Gastrocnemius medialis (tissue), 4 donors: ENCODE measurements at places on chromosomes 7 and 10. TPM values are rescaled to one million over a fixed set of nuclear protein-coding genes. Genes with fewer than 3 reads are reported as not detected.

DNA sequence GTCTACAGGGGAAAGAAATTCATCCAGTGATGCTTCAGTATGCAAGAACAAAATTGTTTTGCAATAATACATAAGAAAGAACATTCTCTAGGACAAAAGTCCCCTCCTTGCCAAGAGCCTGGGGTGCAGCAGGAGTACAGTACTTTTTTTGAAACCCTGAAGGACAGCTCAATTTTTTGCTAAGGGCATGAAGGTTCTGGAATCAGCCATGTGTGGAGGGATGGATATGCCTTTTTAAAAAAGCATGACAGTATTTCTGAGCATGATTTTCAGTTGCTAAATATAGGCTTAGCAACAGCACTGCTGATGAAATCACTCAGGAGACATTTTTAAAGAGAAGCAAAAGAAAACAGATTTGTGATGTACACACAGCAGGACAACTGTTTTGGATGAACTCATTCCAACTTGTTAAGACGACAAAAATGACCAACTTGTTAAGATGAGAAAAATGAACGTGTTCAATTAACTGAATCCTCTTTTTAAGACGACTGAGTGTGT lies 39.3 kb downstream of the HBP1 start:
- no peak for DNase-seq

GRCh38 chr7:149284343-149284742 lies 22.3 kb downstream of the ZNF783 start:
- no peak for DNase-seq

GRCh38 chr7:101635484-101635883 lies 6.4 kb upstream of the MYL10 start:
- DNase-seq, result no peak

- no peak for DNase-seq
These were observed 86.7 kb downstream of the ARHGAP22 start for GRCh38 chr10:48517911-48518811.

DNA sequence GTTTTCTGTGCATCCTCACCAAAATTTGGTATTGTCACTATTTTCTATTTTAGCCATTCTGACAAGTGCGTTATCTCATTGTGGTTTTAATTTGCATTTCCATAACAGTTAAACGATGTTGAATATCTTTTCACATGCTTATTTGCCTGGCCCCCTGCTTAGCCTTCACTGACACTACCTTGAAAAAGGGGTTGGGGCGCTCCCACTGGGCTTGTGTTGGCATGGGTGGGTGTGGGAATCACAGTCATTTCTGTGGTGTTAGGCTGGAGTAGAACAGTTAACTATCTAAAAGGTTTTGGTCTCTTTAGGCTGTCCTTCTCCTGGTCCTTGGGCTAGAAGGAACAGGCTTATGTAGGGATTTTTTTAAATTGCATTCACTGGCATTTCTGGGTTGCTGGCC lies 72.2 kb upstream of the TMEM140 start:
- DNase-seq, result no peak

GRCh38 chr10:100333661-100334440 lies 3.8 kb upstream of the PKD2L1 start:
- no peak for DNase-seq

LRRC72 gene
- total RNA-seq, result not detected

- no peak for DNase-seq
These were observed 2.4 kb upstream of the MKLN1 start for GRCh38 chr7:131325179-131325840.

- no peak for DNase-seq
These were observed 275.7 kb downstream of the CELF2 start for GRCh38 chr10:11293332-11293731.

GRCh38 chr7:100079024-100079560 lies 2.4 kb downstream of the ZNF3 start:
- DNase-seq, result no peak

- DNase-seq, result no peak
These were observed 618.5 kb upstream of the ANKRD30A start for GRCh38 chr10:36506697-36507496.

LRRC17 gene
- 0.62 TPM for total RNA-seq

MPP7 gene
- 4.4 TPM for total RNA-seq

KAZALD1 gene
- total RNA-seq, result 3.6 TPM

C10orf53 gene
- total RNA-seq, result not detected

- no peak for DNase-seq
These were observed 22.2 kb upstream of the CNTNAP2 start for GRCh38 chr7:146094356-146094755.

- DNase-seq, result no peak
These were observed 142.8 kb downstream of the ADK start for GRCh38 chr10:74293686-74294371.

DNA sequence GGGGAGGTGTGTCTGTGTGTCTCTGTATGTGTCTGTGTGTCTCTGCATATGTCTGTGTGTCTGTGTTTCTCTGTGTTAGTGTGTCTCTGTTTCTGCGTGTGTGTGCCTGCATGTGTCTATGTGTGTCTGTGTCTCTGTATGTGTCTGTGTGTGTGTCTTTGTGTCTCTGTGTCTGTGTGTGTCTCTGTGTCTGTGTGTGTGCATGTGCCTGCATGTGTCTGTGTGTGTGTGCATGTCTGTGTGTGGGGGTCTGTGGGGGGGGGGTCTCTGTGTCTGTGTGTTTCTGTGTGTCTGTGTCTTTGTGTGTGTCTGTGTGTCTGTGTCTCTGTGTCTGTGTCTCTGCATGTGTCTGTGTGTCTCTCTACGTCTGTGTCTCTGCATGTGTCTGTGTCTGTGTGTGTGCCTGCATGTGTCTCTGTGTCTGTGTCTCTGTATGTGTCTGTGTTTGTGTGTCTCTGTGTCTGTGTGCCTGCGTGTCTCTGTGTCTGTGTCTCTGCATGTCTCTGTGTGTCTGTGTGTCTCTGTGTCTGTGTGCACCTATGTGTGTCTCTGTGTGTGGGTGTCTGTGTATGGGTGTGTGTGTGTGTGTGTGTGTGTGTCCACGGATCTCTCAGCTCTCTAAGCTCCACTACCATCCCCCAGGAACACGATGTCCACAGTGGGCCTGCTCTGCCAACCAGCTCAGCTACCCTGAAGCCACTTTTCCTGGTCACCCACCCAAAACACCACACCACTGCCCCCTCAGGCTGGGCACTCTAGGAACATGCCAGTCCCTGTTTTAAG lies 41.7 kb downstream of the RASGEF1A start:
- no peak for DNase-seq

DNA sequence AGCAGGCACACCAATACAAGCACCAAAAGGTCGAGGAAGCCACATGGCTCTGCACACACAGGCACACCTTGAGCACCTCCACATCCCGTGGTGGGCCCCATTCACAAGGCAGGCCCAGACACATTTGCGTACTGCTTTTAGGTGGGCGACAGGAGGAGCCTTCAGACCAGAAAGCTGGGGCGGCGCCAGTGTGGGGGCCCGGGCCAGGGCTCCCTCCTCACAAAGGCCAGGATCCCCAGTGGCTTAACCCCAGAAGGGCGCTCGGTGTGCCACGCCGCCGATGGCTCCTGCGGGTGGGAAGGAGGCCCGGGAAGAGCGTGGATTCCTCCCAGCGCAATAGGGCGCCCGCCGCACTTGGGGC lies 2.8 kb upstream of the SMARCD3 start:
- DNase-seq, result peak; percentile 34

TAS2R3 gene
- total RNA-seq, result 0.92 TPM
